ENCODE measurements at places on chromosomes 3 and 15.

- no peak for DNase-seq
Measured at GRCh38 chr15:40118473-40118872, 9.8 kb upstream of the BMF start.

GRCh38 chr15:81338170-81339007 is 14.4 kb upstream of the STARD5 start:
- DNase-seq, result peak; percentile 44

DNA sequence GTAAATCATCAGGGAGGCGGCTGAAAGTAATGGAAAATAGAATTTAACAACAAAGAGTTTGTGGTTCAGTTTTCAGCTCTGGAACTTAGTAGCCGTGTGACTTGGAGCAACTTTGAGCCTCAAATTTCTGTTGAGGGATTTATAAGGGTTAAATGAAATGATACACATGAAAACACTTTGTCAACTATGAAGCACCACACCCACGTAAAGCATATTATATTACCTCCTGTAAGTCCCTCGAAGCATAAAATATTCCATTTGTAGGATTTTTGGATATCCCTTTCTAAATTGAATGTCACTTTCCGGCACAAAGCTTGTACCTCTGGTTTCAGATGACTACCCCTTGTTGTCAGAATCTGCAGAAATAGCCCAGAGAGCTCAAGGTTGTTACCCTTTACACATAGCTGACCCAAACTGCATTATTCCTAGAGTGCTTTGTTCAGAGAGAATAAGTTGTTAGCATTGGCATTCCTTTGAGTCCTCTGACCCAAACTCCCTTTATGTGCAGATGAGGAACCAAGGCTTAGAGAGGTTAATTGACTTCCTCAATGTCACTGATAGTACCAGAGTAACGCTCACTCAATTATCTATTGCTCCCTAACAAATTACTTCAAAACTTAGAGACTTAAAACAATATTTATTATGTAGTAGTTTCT is 187.9 kb upstream of the UMPS start:
- no peak for DNase-seq

GRCh38 chr3:17181413-17181907 is 296.7 kb downstream of the PLCL2 start:
- no peak for DNase-seq

- no peak for DNase-seq
Measured at GRCh38 chr3:3196148-3196861, 16.8 kb upstream of the CRBN start.

DNA sequence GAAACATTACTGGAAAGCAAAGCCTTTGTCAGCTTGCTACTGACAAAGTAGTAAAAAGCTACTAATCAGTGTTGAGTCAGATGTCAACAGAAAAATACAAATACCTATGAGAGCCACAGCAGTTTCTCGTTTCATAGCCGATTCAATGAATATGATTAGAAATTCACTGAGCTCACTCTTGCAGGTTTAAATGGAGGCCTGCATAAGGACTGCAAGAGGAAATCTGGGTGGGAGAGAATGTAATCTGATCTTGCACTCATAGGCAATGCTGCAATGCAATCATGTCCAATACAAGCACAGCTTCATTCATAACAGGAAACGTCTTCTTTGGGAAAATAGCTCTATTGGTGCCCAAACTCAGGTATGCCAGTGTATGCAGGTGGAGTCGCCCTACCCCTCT is 608.8 kb downstream of the ROBO2 start:
- DNase-seq, result no peak

DNA sequence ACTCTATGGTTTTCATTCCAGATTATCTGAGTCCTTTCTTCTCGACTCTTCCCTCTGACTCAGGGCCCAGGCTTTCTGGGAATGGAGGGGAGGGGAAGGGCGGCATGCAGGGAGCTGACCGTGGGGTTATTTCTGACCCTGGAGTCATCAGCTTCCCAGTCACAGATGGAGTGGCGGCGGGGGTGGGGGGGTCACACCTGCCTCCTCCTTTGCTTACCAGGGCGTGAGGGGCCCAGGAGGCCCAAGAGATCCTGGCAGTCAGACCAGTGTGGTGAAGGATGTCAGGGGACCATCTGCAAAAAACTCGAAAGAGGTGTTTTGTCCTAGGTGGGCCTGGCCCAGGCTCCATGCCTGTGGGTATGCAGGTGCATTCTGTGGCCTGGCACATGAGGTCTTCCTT is 996 bp upstream of the XIRP1 start:
- DNase-seq, result no peak

- peak; percentile 9 for DNase-seq
Measured at GRCh38 chr3:146382386-146382785, 87.0 kb downstream of the PLSCR2 start.

DNA sequence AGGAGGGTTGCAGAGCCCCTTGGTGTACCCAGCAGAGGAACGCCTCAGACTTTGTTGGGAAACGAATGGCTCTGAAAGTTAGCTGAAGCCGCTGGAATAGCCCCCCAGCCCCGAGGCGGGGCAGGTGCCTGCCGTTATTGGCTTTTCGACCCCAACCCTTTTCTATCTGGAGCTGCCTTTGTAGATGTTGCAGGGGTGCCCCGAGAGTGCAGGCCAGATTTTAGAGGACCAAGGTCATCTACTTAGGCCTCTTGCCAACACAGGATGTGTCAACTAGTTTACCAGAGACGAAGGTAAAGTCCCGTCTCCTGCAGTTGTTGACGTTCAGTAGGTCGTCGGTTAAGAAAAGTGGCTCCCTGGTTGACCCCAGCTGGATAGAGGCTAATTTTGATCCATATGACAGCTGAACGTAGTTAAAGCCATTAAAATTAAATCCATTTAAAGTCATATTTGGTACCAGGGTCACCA is 579 bp upstream of the UBE3A start:
- no peak for DNase-seq

- no peak for DNase-seq
Measured at GRCh38 chr3:138418601-138419206, 15.7 kb upstream of the ESYT3 start.

- no peak for DNase-seq
Measured at GRCh38 chr3:14145670-14146380, 21.0 kb downstream of the TMEM43 start.

DNA sequence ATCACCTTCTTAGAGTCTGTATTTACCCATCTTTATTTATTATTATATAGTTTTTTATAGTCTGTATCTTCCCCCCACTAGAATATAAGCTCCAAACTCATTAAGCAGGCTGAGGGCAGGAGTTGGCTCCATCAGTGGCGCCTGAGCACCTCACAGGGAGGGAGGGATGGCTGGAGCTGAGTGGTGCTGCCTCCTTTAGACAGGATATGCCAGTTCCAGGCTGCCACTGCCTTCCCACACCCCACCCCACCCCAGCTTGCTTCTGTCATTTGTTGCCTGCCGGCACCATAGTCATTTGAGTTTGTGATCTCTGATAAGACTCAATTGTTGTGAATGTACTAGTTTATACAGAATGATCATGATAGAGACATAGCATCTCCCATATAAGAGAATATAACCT is 85.5 kb downstream of the KLHL25 start:
- DNase-seq, result no peak

DNA sequence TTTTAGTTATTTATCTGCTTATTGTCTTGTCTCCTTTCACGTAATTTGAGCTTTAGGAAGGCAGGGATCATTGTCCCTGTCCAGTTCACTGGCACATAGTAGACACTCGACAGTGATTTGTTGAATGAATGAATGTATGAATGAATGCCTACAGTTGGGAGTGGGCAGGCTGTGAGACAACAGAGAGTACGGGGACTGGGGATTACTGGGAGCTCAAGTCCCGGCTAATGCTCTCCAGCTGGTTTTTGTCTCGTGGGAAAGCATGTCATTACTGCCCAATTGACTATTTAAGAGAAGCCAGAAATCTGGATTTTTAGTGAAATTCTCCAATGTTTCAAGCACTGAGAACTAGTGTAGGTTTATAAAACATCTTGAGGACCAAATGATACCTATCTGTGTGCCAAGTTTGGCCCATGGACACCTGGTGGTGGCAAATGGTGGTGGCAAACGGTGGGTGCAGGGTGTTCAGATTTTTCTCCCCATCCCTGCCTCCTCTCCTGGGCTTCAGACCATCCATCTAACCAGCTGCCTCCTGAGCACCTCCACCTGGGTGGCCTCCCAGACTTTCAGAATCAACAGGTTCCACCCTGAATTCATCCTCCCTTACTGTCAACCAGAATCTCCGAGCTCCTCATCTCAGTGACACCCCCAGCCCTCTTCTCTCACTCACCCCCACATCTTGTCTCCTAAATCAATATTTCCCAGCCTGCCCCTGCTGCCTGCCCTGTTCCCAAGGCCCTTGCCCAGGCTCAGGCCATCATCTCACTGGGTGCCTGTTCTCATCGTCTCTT is 36.2 kb upstream of the TRH start:
- DNase-seq, result no peak

DNA sequence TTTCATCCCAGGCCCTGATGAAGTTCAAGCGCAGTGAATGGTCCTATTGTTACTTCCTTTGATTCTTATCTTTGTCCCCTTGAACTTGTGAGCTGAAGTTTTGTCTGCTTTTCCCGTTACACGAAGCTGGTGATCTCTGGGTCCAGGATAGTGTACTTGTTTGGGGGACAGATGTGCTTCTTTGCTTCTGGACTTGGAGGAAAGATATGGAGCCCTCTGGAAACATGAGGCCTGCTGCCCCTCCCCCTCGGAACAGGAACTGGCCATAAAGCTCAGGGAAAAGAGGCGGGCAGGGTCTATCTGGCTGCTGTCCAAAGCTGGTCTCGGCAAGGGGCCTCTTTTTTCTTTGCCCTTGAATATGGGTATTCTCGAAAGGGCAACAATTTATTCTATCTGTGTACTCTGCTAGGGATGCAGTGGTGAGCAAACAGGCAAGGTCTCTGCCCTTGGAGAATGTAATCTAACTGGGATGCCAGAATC is 47.6 kb downstream of the IDH2 start:
- DNase-seq, result no peak

DNA sequence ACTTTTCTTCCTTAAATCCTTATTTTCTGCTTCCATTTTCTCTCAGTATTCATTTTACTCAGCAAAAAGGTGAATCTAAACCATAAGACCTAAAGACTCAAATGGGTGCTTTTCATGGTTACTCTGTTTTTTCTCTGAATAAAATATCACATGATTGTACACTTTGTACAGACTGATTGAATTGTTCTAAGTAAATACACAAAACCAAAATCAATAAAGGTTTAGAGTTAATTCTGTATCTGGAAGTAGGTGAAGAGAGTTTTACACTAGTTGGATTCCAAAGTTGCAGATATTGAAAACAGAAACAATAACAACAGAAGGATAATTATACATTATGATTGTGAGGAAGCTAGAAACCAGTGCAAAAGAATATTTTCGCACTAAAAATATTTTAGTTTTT is 546.2 kb downstream of the TUSC7 start:
- DNase-seq, result no peak

DNA sequence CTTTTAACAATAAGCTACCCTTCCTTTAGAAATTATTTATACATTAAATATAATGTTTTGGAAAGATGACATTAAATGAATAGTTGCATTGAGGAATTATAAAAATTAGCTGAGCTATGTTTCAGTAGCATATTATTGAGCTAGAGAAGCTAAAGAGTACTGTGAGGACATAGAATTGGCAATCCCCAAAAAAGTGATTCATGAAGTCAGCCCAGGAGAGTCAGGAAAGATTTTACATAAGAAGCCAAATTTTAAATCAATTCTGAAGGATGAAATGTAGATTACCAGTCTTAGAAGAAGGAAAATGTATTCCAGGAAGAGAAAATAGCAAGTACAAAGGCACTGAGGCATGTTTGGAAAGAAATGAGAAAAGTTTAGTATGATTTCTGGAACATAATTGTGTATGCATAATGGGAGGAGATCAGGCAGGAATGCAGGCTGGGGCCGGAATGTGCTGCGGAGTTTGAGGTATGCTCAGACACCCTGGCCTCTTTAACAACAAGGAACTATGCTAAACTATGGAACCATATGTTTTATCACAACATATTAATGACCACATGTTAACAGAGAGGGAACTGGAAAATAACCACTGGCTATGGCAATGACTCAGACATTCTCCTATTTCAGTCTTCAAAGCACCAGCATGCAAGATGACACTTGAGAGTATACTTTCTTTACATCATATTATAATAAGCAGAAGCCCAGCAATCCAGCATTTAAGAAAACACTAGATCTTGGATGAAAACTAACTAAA is 103.3 kb upstream of the COL8A1 start:
- DNase-seq, result peak; percentile 2
